Lower lobe of right lung (tissue), 2 donors: ENCODE measurements at places on chromosomes 2 and 18. TPM values are rescaled to one million over a fixed set of nuclear protein-coding genes. Genes with fewer than 3 reads are reported as not detected.

DNA sequence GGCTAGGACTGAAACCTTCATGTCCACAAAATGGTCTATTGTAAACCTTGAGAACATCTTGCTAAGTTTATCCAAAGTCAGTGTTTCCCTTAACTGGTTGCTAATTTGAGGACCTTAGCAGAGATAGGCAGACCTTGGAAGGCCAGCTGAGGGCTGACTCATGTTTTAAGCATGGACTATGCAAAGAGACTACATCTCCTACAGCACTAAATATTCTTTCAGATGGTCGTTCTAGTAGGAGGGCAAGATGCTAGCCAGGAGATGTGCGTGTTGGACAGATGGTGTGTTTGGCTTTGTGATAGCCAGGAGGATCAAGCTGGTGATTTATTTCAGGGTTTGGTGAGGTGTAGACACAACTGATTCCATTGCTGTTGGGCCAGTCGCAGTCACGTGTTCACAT lies 75.8 kb downstream of the NRP2 start:
- H3K36me3 ChIP-seq = peaks cover 32% of the 10 kb centered on the region
- H3K4me3 ChIP-seq = no peak overlapping the region
- no peak overlapping the region for H3K27ac ChIP-seq
- H3K4me1 ChIP-seq = peaks cover 12% of the 10 kb centered on the region

GRCh38 chr2:50854381-50854780 lies 177.6 kb downstream of the NRXN1 start:
- no peaks in the 10 kb centered on the region for H3K4me1 ChIP-seq
- H3K4me3 ChIP-seq = no peak overlapping the region
- H3K27me3 ChIP-seq = no peaks in the 10 kb centered on the region
- DNase-seq = no peak
- no peak overlapping the region for H3K27ac ChIP-seq

GRCh38 chr2:64204703-64205102 lies 60.5 kb upstream of the PELI1 start:
- H3K36me3 ChIP-seq = no peaks in the 10 kb centered on the region
- H3K27me3 ChIP-seq = no peaks in the 10 kb centered on the region
- no peak for DNase-seq
- H3K27ac ChIP-seq = peak overlapping the region; percentile 87

DNA sequence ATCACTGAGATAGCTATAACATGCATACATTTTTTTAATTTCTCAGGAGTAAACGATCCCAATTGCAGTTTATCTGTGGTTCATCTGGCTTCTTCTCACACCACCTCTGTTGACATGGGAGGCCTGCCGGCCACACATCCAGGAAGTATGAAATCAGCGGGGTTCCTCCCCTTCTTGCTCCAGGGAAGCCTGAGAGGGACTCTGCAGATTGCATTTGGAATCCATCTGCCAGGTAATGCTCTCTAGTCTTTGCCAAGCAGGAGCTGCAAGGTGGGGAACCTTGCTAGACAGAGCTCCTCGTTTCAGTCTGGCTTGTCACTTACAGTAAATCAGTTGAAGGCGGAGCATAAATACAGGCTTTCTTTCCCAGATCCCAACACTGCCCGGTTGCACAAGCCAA lies 49.9 kb downstream of the SOX11 start:
- no peak overlapping the region for H3K27ac ChIP-seq
- DNase-seq = no peak
- no peaks in the 10 kb centered on the region for H3K27me3 ChIP-seq
- H3K4me1 ChIP-seq = no peaks in the 10 kb centered on the region
- no peaks in the 10 kb centered on the region for H3K36me3 ChIP-seq

DNA sequence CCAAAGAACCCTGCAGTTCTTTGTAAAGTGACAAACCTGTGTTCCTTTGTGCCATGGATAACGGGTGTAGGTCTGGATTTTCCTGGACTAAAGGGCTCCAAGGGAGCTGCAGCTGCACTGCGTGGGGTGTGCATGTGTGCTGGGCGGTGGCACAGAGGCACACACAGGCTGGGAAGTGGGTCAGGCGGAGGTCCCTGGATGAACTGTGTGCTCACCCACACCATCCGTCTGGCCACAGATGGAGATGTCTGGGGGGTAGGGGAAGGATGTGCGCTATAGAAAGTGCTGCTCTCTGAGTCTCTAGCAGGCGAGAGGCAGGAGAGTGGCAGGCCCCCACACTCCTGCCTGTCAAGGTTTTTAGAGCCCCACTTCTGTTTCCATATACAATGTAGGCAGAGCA lies 137.2 kb downstream of the LOXHD1 start:
- no peaks in the 10 kb centered on the region for H3K4me1 ChIP-seq
- H3K27ac ChIP-seq = no peak overlapping the region
- no peaks in the 10 kb centered on the region for H3K36me3 ChIP-seq
- H3K27me3 ChIP-seq = peaks cover 4% of the 10 kb centered on the region
- DNase-seq = no peak
- no peak overlapping the region for H3K4me3 ChIP-seq

GRCh38 chr2:220701115-220701514 lies 871.0 kb downstream of the EPHA4 start:
- H3K4me3 ChIP-seq = no peak overlapping the region
- H3K27ac ChIP-seq = no peak overlapping the region
- no peaks in the 10 kb centered on the region for H3K36me3 ChIP-seq
- peaks cover 3% of the 10 kb centered on the region for H3K27me3 ChIP-seq
- no peak for DNase-seq

DNA sequence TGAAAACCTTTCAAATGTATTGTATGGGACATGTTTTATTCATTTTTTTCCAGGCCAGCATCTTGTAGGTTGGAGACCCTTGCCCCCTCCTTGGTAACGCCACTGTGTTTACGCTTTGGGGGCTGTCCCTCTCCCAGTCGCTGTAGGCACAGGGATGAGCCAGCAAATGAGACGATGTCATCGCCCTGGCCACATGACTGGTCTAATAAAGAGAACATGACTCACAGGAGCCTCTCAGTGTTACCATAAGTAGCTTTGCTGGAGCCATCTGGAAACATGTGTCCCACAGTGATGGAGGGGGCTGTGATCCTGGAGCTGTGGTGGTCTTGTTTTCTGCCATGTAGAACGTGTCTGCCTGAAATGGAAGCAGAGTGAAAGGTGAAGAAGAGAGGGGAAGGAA lies 78.9 kb downstream of the CD8B2 start:
- no peak overlapping the region for H3K27ac ChIP-seq
- no peaks in the 10 kb centered on the region for H3K36me3 ChIP-seq
- no peak overlapping the region for H3K4me3 ChIP-seq

- peaks cover 27% of the 10 kb centered on the region for H3K36me3 ChIP-seq
- no peaks in the 10 kb centered on the region for H3K27me3 ChIP-seq
- no peaks in the 10 kb centered on the region for H3K4me1 ChIP-seq
- no peak for DNase-seq
- H3K4me3 ChIP-seq = no peak overlapping the region
- H3K27ac ChIP-seq = no peak overlapping the region
Observed at GRCh38 chr2:15325296-15325695, 235.8 kb downstream of the NBAS start.

GRCh38 chr2:13495051-13495450 lies 778.3 kb downstream of the TRIB2 start:
- H3K4me3 ChIP-seq = no peak overlapping the region
- no peak overlapping the region for H3K27ac ChIP-seq
- H3K36me3 ChIP-seq = no peaks in the 10 kb centered on the region
- DNase-seq = no peak

GRCh38 chr2:88747990-88748389 lies 56.5 kb downstream of the RPIA start:
- peaks cover 82% of the 10 kb centered on the region for H3K36me3 ChIP-seq
- no peak overlapping the region for H3K27ac ChIP-seq
- H3K4me1 ChIP-seq = no peaks in the 10 kb centered on the region
- H3K27me3 ChIP-seq = no peaks in the 10 kb centered on the region
- no peak overlapping the region for H3K4me3 ChIP-seq

- no peaks in the 10 kb centered on the region for H3K4me1 ChIP-seq
- H3K27ac ChIP-seq = no peak overlapping the region
- no peaks in the 10 kb centered on the region for H3K27me3 ChIP-seq
- no peak overlapping the region for H3K4me3 ChIP-seq
- no peaks in the 10 kb centered on the region for H3K36me3 ChIP-seq
Observed at GRCh38 chr18:67938660-67939059, 422.1 kb upstream of the DSEL start.

DNA sequence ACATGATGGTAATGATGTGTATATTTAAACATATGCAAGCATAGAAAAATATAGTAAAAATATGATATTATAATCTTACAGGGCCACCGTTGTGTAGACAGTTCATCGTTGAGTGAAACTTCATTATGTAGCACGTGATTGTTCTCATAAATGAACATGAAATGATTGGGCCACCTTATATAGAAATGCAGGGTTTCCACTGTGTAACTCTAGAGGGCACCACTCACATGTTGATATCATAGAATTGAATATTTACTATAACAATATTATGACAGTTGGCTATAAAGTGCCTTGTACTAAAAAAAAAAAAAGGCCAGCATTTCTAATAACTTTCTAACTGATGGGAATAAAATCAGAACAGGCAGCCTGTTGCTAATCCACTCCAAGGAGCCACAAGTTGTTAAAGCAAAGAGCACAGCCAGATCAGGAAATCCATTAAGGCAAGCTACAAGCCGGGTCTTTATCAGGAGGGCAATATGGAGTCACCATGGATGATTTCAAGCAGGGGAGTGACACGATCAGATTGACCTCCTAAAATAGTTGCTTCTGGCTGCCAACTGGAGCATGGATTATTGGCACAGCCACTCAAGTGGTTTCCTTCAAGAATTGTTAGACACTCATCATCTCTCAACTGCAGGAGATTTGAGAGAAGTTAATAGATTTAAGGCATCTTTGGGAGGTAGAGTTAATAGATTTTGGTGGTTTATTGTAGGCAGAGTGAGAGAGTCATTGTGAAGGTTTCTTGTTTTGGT lies 16.7 kb downstream of the IL1F10 start:
- H3K4me1 ChIP-seq = no peaks in the 10 kb centered on the region
- H3K36me3 ChIP-seq = no peaks in the 10 kb centered on the region
- DNase-seq = no peak
- H3K27me3 ChIP-seq = no peaks in the 10 kb centered on the region
- no peak overlapping the region for H3K27ac ChIP-seq
- H3K4me3 ChIP-seq = no peak overlapping the region

DNA sequence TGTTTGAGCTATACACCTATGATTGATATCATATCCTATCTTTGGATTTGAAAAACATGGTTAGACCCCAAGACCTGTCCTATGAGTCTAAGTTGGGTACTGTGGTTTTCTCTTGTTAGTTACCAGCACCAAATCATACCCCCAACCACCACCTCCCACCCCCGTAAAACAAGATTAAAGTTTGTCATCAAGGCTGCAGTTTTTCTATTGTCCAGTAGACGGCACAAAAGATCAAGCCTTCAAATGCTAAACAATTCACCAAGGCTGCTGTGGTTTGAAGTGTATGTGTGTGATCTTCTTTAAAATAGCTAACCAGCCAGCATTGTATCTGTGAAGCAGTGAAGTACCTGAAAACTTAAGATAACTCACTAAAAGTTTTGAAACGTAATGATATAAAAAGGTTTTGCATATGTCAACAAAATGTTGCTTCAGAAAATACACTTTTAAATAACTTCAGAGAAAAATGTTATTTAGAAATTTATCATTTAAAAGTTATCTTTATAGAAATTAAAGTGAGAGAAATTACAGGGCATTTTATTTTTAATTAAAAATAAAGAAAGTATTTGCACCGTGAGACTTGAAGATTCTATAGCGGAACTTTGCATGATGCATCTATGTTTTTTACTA lies 5.8 kb upstream of the MEIS1 start:
- H3K4me1 ChIP-seq = peaks cover 15% of the 10 kb centered on the region
- H3K36me3 ChIP-seq = no peaks in the 10 kb centered on the region
- no peak overlapping the region for H3K27ac ChIP-seq
- H3K27me3 ChIP-seq = peaks cover 57% of the 10 kb centered on the region
- DNase-seq = no peak

- no peak for DNase-seq
- no peak overlapping the region for H3K27ac ChIP-seq
- no peaks in the 10 kb centered on the region for H3K27me3 ChIP-seq
- H3K36me3 ChIP-seq = no peaks in the 10 kb centered on the region
- H3K4me1 ChIP-seq = no peaks in the 10 kb centered on the region
Observed at GRCh38 chr2:38248255-38248654, 128.8 kb downstream of the ATL2 start.

DNA sequence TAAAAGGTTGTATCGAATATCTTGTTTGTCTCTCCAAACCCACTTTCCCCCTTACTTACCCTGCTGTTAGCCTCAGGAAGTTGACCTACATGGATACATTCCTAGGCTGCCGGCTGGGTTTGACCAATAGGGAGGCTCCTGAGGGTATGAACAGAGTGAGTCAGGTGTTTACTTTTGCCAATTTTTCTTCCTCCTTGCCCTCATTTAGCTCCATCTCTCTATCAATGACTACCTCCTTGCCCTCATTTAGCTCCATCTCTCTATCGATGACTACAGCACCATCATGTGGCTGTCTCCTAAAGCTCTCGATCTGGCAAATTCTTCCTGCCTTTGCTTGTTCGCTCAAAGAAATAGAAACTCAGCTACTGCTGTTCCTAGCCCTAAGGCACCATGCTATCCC lies 571.9 kb upstream of the CRIM1 start:
- no peaks in the 10 kb centered on the region for H3K36me3 ChIP-seq
- no peak overlapping the region for H3K27ac ChIP-seq
- no peaks in the 10 kb centered on the region for H3K4me1 ChIP-seq
- H3K27me3 ChIP-seq = no peaks in the 10 kb centered on the region

- no peak for DNase-seq
- H3K36me3 ChIP-seq = no peaks in the 10 kb centered on the region
- H3K4me3 ChIP-seq = no peak overlapping the region
- no peak overlapping the region for H3K27ac ChIP-seq
- no peaks in the 10 kb centered on the region for H3K27me3 ChIP-seq
Observed at GRCh38 chr2:205197468-205198139, 484.7 kb upstream of the NRP2 start.

DNA sequence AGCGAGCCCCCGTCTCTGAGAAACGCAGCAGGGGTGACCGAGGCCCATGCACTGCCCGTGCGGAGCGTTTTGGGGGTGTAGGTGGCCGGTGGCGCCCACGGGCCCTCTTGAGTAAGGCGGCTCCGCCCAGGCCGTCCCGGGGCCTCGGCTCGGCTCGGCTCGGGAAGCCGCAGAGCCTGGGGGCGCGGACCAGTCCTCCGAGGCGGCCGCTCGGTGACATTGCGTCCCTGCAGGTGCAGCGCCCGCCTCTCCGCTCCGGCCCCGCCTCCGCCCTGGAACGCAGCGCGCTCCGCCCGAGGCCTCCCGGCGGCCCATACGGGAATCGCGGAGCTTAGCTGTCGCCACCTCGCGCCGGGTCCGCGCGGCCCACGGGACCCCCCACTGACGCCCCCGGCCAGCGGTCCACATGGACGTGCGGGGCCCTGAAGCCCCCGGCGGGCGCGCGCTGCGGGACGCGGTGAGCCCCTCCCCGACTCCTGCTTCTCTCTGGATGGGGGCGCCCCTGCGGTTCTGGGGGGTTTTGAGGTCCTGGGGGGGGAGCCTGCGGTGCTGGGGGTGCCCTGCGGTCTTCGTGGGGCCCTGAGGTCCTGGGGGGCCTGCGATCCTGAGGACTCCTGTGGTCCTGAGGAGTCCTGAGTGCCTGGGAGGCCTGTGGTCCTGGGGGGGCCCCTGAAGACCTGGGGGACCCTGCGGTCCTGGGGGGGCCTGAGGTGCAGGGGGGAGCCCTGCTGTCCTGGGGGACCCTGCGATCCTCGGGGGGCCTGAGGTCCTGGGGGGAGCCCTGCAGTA lies at the start of gene HSBP1L1:
HSBP1L1 (plus strand) TSS at position 314 of the 789 bp plus-strand sequence; CDS start at position 407, 93 bp downstream.
- DNase-seq = peak; percentile 90
- H3K27ac ChIP-seq = peak within 1 kb of the TSS; percentile 85
- peaks cover 21% of the 10 kb centered on the region for H3K36me3 ChIP-seq
- peak within 1 kb of the TSS; percentile 67 for H3K4me3 ChIP-seq

The CIB4 gene
- not detected for total RNA-seq

The CLHC1 gene
- 15.2 TPM for total RNA-seq

The TMEM169 gene
- 1.2 TPM for total RNA-seq

The ALPG gene
- 0.53 TPM for total RNA-seq

The SCYGR4 gene
- total RNA-seq = not detected

The NOSTRIN gene
- total RNA-seq = 45.2 TPM

The DHRS9 gene
- total RNA-seq = 6.1 TPM
